ENCODE measurements at places on chromosomes 5 and 9. TPM values are rescaled to one million over a fixed set of nuclear protein-coding genes. Genes with fewer than 3 reads are reported as not detected.

Gene SPINK7
- polyA plus RNA-seq, result not detected

Gene ALDH7A1
- 21.4 TPM for polyA plus RNA-seq

DNA sequence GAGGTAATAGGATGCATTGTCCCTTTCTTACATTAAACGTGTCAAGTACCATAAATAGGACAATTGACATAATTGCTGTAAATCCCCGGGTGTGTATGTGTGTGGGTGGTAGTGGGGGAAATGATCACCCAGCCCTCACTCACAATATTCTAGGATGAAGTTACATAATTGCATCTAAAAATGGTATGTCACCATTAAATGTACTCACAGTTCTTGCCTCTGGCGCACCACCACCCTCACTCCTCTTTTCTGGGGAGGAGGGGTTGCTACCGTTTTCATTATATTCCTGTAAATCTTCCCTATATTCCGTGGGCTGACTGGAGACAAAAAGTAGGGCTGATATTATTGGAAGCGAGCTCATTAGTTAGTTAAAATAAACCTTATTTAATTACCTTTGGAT, 563.8 kb downstream of the TLR4 start:
- no peak for DNase-seq

Gene RPL37
- 1,071 TPM for polyA plus RNA-seq

Gene UGT3A2
- not detected for polyA plus RNA-seq

DNA sequence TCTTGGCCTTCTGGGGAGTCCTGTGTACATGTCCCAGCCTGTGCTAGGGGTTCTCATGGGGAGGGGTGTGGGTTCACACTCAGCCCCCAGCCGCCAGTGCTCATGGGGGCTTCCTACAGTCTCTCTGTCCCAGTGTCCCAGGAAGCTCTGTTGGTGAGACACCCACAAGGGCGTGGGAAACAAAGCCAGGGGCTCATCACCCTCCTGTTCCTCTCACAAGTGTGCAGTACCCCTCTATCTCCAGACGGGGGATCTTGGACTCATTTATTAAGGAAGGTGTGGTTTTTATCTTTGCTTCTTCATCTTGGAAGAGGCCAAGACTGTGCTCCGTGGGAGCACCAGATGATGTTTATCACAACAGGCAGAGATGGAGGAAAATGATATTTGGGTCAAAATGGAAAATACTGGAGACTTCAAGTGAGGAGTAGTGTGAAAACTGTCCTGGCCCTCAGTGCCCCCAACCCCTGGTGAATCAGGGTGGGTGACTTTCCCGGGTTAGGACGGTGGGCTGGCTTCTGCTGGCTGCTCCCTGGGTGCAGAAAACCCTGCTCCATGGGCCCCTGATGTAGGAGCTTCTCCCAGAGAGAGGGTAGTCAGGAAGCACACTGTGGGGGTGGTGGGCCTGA, 15.2 kb downstream of the TMEM171 start:
- DNase-seq, result no peak

Gene SNAPC3
- 8.6 TPM for polyA plus RNA-seq

DNA sequence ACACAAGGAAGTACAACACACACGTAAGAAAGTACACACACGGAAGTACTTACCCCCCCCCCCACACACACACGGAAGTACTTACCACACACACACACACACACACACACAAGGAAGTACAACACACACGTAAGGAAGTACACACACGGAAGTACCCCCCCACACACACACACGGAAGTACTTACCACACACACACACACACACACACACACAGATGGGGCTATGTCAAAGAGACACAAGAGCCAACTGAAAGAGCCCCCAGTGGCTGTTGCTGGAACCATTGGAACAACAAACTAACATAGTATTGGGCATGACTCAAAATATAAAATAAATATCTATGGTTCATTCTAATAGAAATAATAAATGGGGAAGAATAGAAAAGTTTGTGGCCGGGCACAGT, 4.9 kb upstream of the MAPK9 start:
- DNase-seq, result no peak

- DNase-seq, result peak; percentile 91
These were observed 780 bp downstream of the RNU6ATAC start for GRCh38 chr9:134163371-134164196.

Gene BTNL3
- polyA plus RNA-seq, result not detected

Gene GCNT4
- polyA plus RNA-seq, result 3.2 TPM

DNA sequence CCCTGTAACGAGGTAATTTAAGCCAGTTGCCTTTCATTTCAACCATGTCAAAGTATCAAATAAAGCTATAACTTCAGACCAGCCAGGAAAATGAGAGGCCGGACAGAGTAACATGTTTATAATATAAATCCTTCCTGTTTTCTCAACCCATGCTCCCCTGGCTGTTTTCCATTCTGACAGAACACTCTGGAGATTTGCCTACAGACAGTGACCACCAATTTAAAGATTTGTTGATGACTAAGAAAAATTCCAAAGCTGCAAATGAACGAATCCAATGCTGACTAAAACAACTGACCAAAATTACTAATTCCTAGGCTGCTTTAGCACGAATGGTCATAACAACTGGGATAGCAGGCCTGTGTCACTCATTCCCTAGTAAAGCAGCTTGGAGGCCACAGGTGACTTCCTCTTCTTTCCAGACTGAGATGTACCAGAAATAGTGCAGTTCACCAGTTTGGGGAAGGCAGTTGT, 141.4 kb downstream of the AOPEP start:
- DNase-seq, result no peak

Gene DENND4C
- 9.0 TPM for polyA plus RNA-seq

- no peak for DNase-seq
These were observed 118.1 kb upstream of the NFIL3 start for GRCh38 chr9:91541734-91542133.

Gene DMRTA1
- polyA plus RNA-seq, result 0.87 TPM

- no peak for DNase-seq
These were observed 123.6 kb downstream of the PALM2AKAP2 start for GRCh38 chr9:109903515-109904138.

Gene TLX3
- polyA plus RNA-seq, result not detected

DNA sequence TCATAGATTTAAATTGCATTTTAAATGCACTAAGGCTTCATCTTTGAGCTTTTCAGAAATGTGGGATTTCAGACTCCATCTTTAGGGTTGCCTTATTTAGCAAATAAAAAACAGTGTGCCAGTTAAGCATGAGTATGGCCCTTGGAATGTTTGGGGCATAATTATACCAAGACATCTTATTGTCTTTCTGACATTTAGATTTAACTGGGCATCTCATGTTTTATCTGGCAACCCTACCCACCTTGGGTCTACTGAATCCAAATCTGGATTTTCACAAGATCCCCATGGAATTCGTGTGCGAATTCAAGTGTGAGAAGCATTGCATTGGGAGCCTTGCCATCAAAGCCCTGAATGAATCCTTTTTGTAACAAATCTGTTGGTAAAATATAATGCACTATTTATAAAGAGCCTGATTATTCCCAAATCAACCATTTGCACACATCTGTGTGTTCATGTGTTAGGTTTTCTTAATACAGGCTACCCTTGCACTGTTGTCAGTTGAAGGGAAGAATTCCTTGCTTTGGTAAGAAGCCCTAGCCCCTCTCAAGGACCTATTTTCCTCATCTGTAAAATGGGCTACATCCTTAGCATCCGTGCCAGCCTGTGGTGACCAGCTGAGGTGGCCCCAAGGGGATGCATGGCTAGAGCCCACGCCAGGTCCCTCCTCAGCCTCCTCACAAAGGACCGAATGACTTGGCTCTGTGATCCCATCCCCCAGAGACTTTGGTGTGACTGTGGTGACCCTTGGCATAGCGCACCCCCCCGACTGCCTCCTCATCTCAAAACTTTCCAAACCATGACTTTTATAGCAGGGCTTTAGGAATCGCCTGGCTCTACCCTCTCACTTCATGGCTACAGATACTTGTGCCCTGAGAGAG, 8.1 kb downstream of the GSN start:
- DNase-seq, result no peak

GRCh38 chr5:34656001-34656699, at the start of gene RAI14:
TSS of gene RAI14 (plus strand) at chr5:34656328. CDS start at chr5:34686920, 30,592 bp downstream.
- DNase-seq, result peak; percentile 81

DNA sequence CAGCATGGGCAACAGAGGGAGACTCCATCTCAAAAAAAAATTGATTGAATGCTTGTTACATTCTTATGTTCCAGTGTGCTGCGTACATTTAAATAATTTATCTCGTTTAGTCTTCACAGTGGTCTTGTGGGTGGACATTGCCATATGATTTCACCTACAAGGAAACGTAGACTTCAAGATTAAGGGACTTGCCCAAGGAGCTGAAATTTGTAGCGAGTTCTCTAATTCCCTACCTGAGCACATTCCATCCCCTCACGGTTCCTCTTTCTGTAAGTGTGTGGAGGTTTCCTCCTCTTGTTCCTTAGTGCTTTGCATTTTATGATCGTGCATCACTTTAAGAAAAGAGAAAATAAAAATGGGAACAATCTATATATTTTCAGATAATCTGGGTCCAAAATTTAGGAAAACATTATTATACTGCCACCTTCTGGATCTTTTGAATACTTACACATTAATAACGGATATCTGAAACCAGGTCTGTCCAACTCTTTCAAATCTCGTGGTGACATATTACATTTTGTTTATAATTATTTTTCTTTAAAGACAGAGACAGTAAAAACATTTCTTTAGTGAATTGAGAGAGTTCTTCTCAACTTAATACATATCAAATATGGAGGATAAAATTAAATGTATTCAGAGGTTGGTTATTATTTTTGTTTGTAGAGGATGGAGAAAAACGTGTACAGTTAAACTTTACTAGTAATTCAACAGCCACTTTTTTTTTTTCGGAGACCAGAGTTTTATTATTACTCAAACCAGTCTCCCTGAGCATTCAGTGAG, 29.9 kb upstream of the C7 start:
- DNase-seq, result no peak

Gene HARS1
- polyA plus RNA-seq, result 47.8 TPM

- DNase-seq, result no peak
These were observed 27.3 kb upstream of the PHYKPL start for GRCh38 chr5:178259623-178260536.

- no peak for DNase-seq
These were observed 11.4 kb upstream of the ANKRD33B start for GRCh38 chr5:10552183-10553143.

- no peak for DNase-seq
These were observed 66.5 kb downstream of the SEMA5A start for GRCh38 chr5:9479361-9479760.

DNA sequence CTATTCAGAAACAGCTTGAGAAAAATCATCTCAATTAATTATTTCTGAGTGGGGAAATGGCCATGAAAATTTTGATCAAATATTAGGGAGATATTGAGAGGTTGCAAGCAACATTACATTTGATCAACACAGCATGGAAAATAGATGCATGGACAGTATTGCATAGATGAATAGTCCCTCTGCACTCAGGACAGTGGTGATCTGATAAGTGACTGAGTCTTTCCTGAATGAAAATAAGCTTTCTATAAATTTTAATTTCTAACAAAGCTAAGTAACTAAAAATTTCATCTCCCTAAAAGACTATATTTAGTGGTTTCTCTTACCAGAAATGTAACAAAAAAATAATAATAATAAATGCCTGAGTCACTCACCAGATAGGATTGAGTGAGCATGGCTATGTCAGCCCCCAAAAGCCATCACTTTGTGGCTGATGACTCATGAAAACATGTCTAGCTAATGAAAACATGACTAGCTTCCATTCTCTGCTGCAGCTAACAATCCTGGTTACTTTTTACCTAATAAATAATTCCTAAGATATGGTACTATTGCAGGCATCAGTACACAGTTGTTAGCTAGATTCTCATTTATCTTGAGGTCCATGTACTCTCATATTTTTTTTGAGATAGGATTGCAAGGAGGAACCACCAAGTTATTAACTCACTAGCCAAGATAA, 1294.8 kb upstream of the ACO1 start:
- no peak for DNase-seq

Gene NTNG2
- 1.5 TPM for polyA plus RNA-seq

- no peak for DNase-seq
These were observed 65.1 kb downstream of the BASP1 start for GRCh38 chr5:17282283-17283120.

Gene DOLPP1
- 7.1 TPM for polyA plus RNA-seq

DNA sequence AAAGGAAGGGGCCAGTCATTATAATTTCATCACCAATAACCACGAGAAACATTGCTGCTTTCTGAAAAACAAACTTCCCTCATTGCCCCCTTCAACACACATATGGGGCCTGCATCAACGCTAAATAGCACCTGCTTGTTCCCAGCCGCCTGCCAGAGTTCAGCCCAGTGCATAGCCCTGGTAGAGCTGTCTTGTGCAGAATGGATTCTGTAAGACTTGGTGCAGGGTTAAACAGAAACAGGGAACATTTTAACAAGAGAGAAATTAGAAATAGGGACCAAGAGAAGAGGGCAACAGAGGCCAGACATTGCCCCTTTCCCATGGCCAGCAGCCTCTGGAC, 56.7 kb downstream of the UBE2QL1 start:
- no peak for DNase-seq

Gene HSPB3
- polyA plus RNA-seq, result 0.76 TPM

- no peak for DNase-seq
These were observed 31.1 kb upstream of the FRMD3 start for GRCh38 chr9:83569326-83569725.

Gene BTNL8
- polyA plus RNA-seq, result 0.49 TPM

DNA sequence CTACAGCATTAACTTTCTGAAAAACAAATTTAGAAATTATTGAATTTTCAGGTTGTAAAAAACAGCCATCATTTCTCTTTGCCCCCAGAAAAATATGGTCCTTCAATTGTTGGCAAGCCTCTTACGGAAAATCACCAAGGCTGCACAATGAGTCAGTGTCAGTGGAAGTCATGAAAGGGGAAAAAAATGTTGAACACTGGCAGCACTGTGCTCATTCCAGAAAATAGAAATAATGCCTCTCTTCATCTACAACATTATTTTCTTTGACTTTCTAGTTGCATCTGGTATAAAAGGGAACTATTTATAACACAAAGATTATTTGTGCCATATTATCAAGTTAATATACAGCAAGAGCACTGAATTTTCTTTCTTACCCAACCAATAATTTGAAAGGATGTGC, 26.7 kb upstream of the STK32A start:
- DNase-seq, result no peak

DNA sequence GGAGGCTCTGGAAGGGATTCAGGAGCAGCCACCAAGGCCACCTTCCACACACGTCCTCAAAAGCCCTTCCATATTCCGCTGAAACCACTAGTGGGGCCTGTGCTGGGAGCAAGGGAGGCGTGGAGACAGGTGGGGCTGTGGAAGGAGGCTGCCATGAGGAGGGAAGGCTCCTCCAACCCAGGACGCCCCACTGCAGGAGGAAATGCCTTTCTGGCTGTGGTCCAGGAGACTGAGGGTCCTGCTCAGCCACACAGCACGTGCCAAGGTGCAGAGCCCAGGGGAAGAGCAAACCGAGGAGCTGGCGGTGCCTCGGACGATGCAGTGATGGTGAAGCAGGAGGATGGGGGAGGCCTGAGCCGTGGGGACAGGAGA, 49.5 kb downstream of the ADAMTS2 start:
- no peak for DNase-seq

Gene FOXD4
- polyA plus RNA-seq, result 0.38 TPM

Gene PCDHB16
- 1.5 TPM for polyA plus RNA-seq

- DNase-seq, result no peak
These were observed 51.9 kb downstream of the COL27A1 start for GRCh38 chr9:114207034-114207810.

DNA sequence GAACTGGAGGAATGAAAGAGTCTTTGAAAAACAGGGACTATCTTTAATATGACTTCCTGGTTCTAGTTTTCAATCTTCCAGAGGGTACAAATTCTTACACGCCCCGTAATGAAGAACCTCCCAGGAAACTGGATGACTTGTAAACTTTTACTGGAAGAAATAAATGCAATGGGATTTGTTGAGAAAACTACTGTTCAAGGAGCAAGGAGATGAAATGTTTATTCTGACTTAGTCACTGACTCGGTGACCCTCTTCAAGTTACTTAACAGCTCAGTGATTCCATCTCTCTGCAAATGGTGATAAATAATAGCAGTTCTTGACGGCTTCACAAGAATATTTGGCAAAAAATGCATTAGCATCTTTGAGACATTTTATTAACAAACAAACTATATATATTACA, 858.6 kb downstream of the PTPRD start:
- no peak for DNase-seq

Data from pancreas (tissue), 10 donors.